ENCODE measurements at places on chromosomes 3 and 15.

- DNase-seq = no peak
Measured at GRCh38 chr3:188416041-188416440, 262.1 kb downstream of the LPP start.

- no peak for DNase-seq
Measured at GRCh38 chr3:55658690-55659562, 171.8 kb upstream of the WNT5A start.

GRCh38 chr3:181899702-181900101, 188.0 kb downstream of the SOX2 start:
- no peak for DNase-seq

DNA sequence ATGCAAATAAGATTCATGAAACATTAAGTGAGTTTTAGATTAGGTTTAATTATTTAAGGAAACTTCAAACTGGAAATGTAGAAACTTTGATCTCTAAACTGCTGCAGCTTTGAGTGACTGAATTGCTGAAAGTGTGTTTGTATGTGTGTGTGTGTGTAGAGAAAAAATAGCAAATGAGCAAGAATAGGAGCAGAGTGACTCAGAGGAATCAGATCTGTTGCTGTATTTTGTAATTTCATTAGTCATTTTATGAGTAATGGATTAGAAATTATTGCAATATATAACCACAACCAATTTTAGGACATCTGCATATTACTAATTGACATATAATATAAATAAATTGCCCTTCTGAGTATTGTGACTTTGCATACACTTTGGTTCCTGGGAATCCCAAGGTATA, 52.8 kb upstream of the SLC9A9 start:
- DNase-seq = peak; percentile 35

DNA sequence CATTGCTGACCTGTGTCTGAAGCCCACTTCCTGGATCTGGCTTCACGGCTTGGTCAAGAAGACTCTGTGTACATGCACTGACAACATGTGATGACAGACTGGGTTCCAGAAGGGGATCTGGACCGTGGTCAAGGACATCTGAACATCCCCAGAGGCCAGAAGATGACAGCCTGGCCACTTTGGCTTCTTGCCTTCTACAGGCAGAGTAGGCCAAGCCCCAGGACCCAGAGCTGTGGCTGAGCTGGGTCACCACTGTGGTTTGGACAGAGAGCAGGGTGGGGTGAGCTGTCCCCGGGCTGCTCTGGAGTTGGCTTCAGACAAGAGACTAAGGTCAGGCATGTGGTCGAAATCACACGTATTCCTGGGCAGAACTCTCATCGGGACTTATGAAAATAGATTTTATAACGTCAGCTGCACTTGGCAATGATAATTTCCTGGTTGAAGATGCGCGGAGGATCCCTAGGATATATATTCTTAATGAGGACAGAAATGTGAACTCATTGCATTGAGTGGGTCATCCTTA, 114.1 kb upstream of the FRMD4B start:
- DNase-seq = peak; percentile 18

DNA sequence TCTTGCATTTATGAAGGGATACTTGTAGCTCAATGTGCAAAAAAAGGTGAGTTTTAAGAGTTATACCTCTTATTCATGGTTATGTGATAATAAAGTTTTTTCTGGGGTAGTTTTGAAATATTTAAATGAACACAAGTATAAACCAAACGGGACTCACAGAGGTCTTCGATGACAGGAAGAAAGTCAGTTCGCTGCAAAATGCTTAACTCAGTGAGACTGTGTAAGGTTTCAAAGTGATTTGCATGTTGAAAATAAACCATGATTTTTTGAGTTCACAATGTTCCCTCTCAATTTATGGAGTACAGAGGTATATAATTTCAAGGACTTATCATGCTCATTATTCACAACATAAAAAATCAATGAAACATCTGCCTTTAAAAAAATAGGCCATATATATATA, 36.3 kb upstream of the MYH15 start:
- DNase-seq = no peak

DNA sequence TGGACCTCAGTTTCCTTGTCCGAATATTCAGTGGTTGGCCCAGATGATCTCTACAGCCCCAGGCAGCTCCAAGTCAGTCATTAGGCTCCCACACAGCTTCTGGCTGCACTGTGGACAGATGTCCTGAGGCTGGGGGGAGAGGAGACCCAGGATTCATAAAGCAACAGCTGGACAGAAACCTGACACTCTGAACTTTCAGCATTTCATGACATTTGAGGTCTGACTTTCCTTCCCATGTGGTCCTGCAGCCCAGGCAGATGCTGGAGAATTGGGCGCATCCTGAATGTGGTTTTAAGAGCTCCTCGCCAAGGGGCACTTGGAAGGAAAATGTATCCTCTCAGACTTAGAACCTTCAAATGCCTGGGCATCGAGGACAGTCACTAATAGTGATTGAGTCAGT, 307.6 kb upstream of the LRRFIP2 start:
- no peak for DNase-seq

DNA sequence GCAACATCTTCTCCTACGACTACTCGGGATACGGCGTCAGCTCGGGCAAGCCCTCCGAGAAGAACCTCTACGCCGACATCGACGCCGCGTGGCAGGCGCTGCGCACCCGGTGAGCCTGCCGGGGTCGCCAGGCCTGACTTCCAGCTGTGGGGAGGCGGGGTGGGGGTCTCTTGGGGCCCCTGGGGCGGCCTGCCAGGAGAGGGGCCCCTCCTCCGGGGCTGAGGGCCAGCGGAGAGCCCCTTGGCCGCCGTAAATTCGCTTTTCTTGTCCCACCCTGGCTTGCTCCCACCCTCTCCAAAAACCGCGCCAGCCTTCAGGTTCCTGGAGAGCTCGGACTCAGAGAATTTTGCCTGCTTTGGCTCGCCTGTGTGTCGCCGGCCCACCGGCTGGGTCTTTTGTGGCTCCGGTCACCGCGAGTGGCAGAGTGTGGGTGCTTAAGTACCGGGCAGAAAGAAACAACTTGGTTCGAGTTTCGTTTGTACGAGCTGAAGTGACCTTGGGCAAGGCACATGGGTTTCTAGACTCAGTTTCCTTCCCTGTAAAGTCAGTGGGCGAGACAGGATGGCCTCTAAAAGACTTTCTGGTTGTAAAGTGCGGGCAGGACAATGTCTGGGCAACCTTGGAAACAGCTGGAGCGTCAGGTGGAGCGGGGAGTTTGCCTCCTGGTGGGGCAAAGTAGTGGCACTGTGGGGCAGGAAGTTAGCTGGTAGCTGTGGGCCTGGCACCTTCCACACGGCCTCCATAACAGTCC, 976 bp downstream of the ABHD17C start:
- DNase-seq = peak; percentile 53

GRCh38 chr3:190258634-190259033, 63.6 kb downstream of the CLDN1 start:
- DNase-seq = no peak

DNA sequence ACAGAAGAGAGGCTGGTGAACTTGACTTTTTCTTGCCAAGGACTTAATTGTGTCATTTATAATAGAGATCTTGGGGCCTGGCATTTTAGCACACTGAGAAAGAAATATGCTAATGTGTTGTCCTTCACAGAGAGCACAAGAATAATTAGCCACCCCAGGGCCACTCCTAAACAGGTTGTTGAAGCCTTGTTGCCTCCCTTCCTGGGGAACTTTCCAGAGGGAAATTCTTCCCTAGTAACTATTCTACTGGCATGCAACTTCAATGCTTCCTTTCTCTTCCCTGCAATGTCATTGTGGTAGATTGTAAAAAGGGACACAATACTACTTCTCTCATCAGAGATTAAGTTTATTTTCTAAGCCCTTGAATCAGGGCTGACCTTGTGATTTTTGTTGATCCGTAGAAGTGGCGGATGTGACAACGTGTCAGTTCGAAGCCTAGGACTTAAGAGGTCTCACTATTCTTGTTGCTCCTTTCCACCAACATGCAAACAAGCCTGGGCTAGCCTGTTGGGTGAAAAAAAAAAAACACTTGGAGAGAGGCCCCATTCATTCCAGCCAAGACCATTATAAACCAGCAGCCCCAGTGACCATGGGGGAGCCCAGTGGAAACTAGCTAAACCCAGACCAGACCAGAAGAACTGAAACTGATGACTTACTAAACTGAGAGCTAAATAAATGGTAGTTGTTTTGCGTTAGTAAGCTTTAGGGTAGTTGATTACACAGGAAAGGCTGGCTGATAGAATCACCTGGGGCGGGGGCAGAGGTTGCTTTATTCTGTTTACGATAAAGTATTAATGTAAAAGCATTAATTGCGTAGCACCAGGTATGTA, 287.2 kb downstream of the SHQ1 start:
- no peak for DNase-seq

DNA sequence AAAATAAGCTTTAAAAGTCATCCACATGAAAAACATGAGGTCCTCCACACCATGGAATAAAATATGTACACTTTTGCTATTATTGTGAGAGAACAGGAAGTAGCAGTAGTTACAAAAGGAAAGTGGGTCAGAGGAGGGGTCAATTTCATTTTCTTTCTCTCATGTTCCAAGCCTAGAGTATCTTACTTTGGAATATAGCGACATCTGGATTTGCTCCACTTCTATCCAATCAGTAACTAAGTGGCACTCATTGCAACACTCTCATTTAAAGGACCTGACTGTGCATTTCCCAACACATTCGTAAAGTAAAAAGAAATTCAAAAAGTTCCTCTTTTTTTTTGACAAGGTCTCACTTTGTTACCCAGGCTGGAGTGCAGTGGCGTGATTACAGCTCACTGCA, 637.3 kb downstream of the TUSC7 start:
- DNase-seq = no peak

GRCh38 chr3:41175365-41175764, 23.9 kb upstream of the CTNNB1 start:
- no peak for DNase-seq

- no peak for DNase-seq
Measured at GRCh38 chr3:71146673-71147072, 436.9 kb downstream of the FOXP1 start.

- no peak for DNase-seq
Measured at GRCh38 chr3:77147836-77148578, 108.1 kb downstream of the ROBO2 start.

DNA sequence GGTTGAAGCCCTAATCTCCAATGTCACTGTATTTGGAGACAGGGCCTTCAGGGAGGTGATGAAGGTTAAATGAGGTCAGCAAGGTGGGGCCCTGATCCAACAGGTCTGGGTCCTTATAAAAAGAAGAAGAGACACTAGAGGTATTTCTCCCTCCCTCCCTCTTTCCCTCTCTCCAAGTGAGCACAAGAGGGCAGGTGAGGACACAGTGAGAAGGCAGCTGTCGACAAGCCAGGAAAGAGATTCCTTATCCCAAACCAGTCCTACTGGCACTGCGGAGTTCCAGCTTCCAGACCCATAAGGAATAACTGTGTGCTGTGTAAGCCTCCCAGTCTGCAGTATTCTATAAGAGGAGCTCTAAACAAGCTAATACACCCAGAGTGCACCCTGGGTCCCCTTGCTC, 134.7 kb downstream of the ADAMTS17 start:
- DNase-seq = no peak

- no peak for DNase-seq
Measured at GRCh38 chr15:94234300-94234699, 2.9 kb downstream of the MCTP2 start.

GRCh38 chr3:51955893-51956770, 951 bp downstream of the GPR62 start:
- peak; percentile 75 for DNase-seq

DNA sequence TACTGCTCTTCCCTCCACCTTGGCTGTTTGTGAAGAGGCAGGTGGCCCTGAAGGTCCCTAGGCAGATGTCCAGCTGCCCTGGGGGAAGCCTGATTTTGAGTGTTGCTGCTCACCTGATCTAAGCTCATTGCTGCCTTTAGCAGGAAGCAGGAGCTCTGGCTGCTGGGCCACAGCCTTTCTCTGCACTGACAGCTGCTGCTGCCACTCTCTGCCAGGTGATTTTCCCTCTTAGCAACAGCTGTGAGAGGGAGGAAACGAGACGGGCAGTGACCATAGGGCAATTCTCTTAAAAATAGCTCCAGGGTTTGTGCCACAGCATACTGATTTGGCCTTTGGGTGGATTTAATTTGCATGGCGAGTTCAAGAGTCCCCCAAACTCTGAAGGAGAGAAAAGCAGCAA, 415.8 kb upstream of the SEMA6D start:
- no peak for DNase-seq

- no peak for DNase-seq
Measured at GRCh38 chr15:47787875-47788274, 70.6 kb downstream of the SEMA6D start.

GRCh38 chr15:47332481-47332880, 384.8 kb upstream of the SEMA6D start:
- no peak for DNase-seq

GRCh38 chr3:197519801-197520211, 36.0 kb downstream of the BDH1 start:
- DNase-seq = no peak

DNA sequence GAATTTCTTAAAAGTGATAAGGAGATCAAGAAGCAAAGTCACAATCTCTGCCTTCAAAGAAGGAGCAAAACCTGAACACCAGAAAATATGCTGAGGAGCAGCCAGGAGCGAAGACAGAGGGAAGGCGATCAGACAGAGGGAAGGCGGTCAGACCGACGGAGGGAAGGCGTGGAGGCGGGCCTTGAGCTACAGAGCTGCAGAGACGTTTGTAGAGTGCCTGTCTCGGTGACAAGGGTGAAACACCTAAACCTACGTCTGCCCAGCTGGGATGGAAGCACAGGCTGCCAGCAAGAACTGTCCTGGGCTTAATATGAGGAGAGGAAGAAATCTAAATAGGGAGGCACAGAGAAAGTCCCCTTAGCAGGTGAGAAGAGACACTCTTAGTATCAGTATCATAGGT, 476.0 kb downstream of the OCA2 start:
- DNase-seq = no peak

DNA sequence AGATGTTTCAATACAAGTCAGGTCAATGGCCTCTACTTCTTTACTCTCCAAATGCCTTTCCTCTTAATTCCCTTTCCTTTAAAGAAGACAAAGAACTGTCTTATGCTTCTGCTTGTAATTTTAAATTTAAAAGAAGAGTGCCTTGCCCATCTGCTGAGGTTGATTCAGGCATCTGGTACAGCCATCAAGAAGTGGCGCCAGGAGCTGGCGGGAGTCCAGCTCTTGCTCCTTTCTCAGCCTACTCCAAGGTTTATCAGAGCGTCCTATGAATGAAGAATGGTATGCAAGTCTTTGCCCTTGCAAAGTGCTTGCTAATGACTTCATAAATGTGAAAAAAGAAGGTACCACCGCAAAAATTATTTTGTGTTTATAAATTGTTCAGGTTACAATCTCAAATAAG, 294.6 kb upstream of the TGFBR2 start:
- no peak for DNase-seq

DNA sequence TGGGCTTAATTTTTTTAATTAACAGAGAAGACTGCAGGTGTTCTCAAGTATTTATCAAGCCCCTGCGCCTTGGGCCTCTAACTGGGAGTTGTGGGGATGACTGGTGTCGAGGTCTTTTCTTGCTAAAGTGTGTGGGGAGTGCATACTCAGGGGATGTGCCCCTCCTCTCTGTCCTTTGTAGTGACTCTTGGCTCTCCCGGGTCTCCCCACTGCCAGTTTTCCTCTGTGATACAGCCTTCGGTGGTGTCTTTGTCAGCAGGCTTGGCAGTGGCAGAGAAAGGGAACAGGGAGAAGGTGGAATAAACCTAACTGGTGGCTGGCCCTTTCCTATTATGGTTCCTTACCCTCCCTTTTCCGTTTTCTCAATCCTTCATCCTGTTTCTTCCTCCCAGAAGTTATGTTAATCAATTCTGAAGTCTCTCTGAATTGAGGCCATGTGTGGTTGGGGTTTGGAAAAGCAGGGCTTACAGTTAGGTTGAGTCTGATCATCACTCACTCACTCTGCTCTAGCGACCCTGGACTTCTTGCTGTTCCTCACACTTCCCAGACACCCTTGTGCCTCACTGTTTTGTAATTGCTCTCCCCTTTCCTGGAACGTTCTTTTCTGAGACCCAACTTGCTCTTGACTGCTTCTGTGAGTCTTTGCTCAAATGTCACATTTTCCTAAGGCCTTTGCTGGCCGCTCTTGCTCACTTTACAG, 158.1 kb downstream of the PTPRG start:
- DNase-seq = no peak

Data from AG08396 (cell line).